Activated naive CD4-positive, alpha-beta T cell treated with anti-CD3 and anti-CD28 coated beads, Interleukin-2, amount 10 ng/mL, durations not matched to agents 5 hours and 36 hours (primary cell): ENCODE measurements at places on chromosomes 1 and 21. TPM values are rescaled to one million over a fixed set of nuclear protein-coding genes. Genes with fewer than 3 reads are reported as not detected.

Gene OR14K1
- total RNA-seq = not detected

Gene PTPN7
- total RNA-seq = 166 TPM

Gene LRRC71
- not detected for total RNA-seq

Gene RIPPLY3
- 0.14 TPM for total RNA-seq

Gene STIL
- total RNA-seq = 31.1 TPM
